CD8-positive, alpha-beta memory T cell (primary cell): ENCODE measurements at places on chromosomes 1 and 21. TPM values are rescaled to one million over a fixed set of nuclear protein-coding genes. Genes with fewer than 3 reads are reported as not detected.

The SH3D21 gene
- total RNA-seq = 2.5 TPM

The RSPH1 gene
- total RNA-seq = not detected

The KIF14 gene
- total RNA-seq = 9.3 TPM

The AIM2 gene
- total RNA-seq = 42.3 TPM

The FHAD1 gene
- total RNA-seq = not detected

The ASH1L gene
- total RNA-seq = 30.5 TPM

The DAB1 gene
- total RNA-seq = 0.09 TPM

The LHX8 gene
- total RNA-seq = not detected

The LIN9 gene
- 10.0 TPM for total RNA-seq

The HSF2BP gene
- total RNA-seq = 1.4 TPM

The DNALI1 gene
- total RNA-seq = not detected

The FASLG gene
- 45.8 TPM for total RNA-seq

The ZRANB2 gene
- 98.6 TPM for total RNA-seq

The PTGER3 gene
- not detected for total RNA-seq

The KRTAP11-1 gene
- total RNA-seq = not detected

The CYP4B1 gene
- total RNA-seq = not detected

The FPGT gene
- 15.3 TPM for total RNA-seq

The KCNN3 gene
- 0.22 TPM for total RNA-seq

The GPR25 gene
- total RNA-seq = 0.18 TPM

The ASAP3 gene
- 0.78 TPM for total RNA-seq

The ICOSLG gene
- 1.3 TPM for total RNA-seq

The LRRC38 gene
- total RNA-seq = not detected

The RPS27 gene
- 2,149 TPM for total RNA-seq

The EDARADD gene
- total RNA-seq = 24.6 TPM

The CYP4A11 gene
- not detected for total RNA-seq
